Posterior vena cava (tissue), 2 donors: ENCODE measurements at places on chromosomes 5 and 9. TPM values are rescaled to one million over a fixed set of nuclear protein-coding genes. Genes with fewer than 3 reads are reported as not detected.
A peak's percentile ranks its signal among the peaks of the same experiment; 100 is the strongest.

- DNase-seq: no peak
Observed at GRCh38 chr5:155631116-155631515, 617.6 kb downstream of the KIF4B start.

GRCh38 chr9:72786948-72787347 lies 165.9 kb downstream of the ALDH1A1 start:
- DNase-seq: no peak

KCNIP1 gene
- 0.79 TPM for total RNA-seq

- no peak for DNase-seq
Observed at GRCh38 chr5:80054682-80055081, 19.5 kb downstream of the THBS4 start.

DNA sequence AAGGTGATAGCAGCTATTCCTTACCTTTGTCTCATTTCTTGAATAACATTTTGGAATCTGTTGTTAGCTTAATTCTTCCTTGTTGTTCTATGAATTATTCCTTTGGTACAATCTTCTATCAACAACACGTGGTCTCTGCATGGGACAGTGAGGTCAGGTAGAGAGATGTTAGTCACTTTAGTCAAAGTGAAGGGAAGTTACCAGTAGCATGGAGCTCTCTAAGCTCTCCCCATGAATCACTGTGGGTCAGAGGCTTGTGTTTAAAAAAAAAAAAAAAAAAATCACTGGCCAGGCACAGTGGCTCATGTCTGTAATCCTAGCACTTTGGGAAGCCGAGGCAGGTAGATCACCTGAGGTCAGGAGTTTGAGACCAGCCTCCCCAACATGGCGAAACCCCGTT lies 116.0 kb downstream of the GOLPH3 start:
- DNase-seq: no peak

DNA sequence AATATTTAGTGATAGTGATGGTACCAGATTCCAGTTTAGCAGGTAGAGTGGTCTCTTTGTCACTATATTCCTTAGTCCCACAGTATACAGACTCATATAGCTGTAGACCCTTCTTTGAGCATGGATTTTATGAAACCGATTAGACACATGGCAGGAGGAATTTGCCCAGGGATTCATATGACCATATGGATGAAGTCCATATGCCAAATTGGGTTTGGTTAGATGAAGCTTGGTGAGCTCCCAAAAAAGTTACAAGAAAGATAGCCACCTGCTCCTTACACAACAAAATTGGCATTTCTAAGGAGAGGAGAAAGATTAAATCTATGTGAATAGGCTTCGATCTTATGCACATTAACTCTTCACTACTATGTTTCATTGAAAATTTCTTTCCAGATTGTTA lies 211.4 kb downstream of the CWC27 start:
- DNase-seq: no peak

DNA sequence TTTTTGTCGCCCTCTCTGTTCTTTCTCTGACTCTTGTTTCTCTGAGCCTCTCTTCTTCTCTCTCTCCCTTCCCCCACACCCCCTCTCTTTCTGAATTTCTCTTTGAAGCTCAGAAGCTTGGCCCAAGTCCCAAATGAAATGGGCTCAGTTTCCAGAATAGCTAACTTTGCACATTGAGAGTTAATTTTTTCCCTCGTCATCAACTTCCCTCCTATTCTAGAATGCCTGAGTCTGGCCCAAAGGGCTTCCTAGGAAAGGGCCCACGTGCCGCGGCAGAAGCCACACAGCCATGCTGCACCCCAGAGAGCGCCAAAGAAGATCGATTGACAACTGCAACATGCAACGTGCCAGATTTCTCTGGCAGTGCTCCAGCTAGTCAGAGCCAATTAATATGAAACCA lies 588.8 kb upstream of the KLF4 start:
- DNase-seq: no peak

SH3TC2 gene
- 0.71 TPM for total RNA-seq

ZNF454 gene
- total RNA-seq: 3.4 TPM

GRCh38 chr9:16750553-16750952 lies 119.9 kb downstream of the BNC2 start:
- no peak for DNase-seq

AMBP gene
- total RNA-seq: not detected

MRPS27 gene
- total RNA-seq: 39.1 TPM

DNA sequence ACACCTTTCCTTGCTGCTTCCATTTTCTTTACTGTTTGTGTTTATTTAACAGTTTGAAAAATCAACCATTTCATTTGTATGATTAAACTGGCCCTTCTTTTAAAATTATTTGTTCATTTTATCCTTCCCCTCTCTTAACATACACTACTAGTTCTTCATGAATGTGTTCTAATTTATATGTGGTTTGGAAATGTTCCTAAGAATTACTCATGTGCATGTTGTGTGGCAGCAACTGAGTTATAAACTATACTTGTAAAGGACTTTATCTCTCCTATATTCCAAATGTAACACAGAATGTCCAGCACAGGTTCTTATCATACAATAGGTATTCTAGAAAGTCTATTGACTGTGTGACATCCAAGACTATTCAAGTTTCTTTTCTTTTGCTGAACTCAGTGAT lies 358.2 kb upstream of the MEF2C start:
- DNase-seq: no peak

- DNase-seq: no peak
Observed at GRCh38 chr9:136058084-136058483, 37.0 kb downstream of the NACC2 start.

GABRA6 gene
- total RNA-seq: not detected

SH3GLB2 gene
- 64.3 TPM for total RNA-seq

PCDHGB3 gene
- 4.9 TPM for total RNA-seq

GRCh38 chr9:116002624-116003023 lies 151.0 kb upstream of the PAPPA start:
- DNase-seq: no peak

DNA sequence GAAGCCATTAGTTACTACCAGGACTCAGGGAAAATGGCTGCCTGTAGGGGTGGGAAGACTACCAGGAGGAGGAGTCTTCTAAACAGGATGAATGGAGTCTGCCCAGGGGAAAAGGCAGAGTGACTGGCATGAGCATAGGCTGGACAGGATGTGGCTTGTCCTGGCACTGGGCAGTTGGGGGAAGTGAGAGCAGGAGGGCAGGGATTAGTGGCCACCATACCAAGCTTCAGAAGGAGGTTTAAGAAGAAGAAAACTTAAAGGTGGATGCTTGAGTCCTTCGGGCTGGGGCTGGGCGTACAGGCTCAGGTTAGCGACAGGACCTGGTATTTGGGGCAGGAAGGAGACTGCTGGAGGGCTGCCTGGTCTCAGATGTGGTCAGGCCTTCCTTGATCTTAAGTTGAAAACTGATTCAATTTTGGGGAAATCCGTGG lies 5.0 kb upstream of the NSD1 start:
- DNase-seq: peak; percentile 76

- DNase-seq: no peak
Observed at GRCh38 chr9:80605793-80606192, 1034.0 kb downstream of the TLE4 start.

DNA sequence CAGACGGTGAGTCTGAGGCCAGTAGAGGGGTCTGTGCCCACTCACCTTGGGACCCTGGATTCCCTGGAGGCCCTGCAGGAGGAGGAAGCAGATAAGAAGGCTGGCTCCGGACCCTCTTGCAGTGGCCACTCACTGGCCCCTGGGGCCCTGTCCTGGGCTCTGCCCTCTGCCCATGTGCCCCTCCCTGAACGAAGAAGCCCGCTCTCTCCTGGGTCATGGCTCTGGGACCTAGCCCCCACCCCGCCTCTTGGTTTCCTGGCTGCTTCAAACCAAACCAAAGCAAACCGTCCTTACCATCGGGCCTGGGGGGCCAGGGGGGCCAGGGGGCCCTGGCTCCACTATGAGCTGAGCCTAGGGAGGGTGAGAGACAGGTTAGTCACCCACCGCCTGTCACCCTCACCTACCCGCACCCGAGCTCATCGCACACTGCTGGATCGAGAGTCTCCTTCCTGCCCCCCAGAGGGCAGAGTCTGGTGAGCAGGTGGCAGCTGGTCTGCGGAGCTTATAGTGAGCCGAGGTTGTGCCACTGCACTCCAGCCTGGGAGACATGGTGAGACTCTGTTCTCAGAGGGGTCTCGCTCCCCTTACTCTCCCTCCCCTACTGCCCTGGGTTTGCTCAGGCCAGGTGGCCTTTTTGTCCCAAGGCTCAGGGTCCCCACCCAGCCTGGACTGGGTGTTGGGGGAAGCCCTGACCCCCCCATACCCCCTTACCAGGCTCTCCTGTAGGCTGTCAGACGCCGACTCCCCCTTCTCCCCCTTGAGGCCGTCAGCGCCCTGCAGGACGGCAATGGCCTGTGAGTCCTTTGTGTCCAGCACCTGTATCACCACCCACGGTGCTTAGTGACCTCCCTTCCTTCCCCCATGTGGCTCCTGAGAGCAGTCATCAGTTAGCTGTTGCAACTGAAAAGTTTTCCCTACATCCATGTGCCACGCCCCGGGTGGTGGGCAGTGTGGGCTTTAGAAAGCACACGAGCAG lies 15.2 kb upstream of the PHYKPL start:
- DNase-seq: no peak

INSYN2B gene
- not detected for total RNA-seq

DNA sequence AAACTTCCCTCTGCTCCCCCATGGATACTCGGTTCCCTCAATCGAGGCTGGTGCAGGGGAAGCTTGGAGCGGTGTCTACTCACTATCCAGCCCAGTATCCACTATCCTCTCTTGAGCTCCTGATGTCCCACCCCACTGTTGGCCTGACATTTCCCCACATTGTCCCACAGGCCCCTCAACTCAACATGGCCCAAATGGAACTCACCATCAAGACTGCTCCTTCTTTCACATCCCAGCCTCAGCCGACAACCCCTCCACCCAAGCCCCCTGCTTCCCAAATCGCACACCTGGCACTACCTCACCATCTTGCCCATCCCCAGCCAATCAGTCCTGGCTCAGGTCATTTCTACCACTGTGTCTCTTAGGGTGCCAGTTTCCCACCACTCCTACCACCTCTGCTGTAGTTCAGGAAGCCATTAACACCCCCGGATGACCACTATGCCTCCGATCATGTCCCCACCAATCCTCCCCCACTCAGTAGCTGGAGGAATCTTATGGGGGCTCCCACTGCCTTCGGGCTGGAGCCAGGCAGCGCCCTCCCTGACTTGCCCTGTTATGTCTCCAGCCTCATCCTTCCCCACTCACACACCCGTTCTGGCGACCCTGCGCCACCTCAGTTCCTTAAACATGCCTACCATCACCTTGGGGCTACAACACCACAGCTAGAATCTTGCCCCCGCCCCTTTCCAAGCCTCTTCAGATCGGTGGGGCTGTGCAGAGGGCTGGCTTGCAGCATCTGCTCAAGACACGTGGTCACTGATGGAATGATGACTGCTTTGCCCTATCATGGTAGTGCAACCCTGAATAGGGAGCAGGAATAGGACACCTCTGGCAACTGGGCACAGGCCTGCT lies 273.6 kb downstream of the FSTL4 start:
- peak; percentile 70 for DNase-seq

DBH gene
- not detected for total RNA-seq

DNA sequence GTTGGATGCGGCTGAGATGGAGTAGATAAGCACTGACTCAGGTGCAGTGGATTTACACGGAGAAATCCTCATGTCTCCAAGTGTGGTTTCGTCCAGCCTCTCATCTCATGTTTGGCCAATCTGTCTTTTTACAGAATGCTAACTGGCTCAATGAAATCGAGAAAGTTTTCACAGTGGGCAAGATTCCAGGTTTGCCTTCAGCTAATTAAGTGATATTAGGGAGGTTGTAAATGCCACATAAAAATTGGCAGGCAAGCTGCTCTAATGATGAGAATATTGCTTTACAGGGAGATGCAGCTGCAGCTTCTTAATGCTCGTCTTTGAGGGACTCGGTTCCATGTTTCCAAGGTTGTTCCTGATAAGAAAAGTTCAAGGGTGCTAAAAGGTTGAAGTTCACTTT lies 23.7 kb downstream of the BARHL1 start:
- no peak for DNase-seq

DNA sequence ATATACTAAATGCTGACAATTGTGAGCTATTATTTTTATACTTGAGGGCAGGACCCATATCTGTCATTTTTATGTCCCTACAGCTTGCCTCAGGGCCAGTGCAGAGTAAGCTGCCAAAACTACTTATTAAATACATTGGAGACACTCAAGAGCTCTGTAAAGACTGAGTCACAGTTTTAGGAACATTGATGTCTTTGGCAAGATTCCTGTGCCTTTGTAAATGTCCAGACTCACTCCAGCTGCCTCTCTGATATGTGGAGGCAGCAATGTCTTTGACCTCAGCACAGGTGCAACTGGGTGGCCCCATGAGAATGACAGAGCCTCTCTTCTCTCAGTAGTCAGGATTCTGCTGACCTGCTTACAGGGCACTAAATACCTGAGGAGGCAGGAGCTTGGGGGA lies 363.2 kb downstream of the OSTF1 start:
- DNase-seq: no peak

AOPEP gene
- 138 TPM for total RNA-seq

DNA sequence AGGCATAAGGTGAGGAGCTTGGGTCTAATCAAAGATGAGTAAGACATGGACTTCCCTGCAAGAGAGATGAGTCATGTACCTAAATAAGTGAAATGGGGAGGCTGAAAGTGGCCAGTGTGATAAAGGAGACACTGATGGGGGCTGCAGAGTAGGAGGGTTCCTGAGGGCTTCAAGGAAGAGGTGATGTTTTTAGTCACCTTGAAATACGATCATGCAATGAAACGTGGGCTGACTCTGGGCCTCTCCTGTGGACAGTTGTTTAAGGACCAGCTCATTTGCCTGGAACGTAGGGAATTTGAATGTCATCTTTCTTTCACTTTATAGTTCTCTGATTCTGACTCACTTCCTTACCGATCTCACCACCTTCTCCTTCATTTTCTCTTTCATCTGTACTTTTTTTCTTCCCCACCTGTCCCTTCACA lies 49.6 kb upstream of the CPLX2 start:
- no peak for DNase-seq

RGS7BP gene
- total RNA-seq: 11.7 TPM

- DNase-seq: no peak
Observed at GRCh38 chr5:33556330-33557328, 115.9 kb downstream of the TARS1 start.

SGCD gene
- total RNA-seq: 31.2 TPM
